Endodermal cell (in vitro differentiated cells): ENCODE measurements at places on chromosomes 13 and 19. TPM values are rescaled to one million over a fixed set of nuclear protein-coding genes. Genes with fewer than 3 reads are reported as not detected.

DNA sequence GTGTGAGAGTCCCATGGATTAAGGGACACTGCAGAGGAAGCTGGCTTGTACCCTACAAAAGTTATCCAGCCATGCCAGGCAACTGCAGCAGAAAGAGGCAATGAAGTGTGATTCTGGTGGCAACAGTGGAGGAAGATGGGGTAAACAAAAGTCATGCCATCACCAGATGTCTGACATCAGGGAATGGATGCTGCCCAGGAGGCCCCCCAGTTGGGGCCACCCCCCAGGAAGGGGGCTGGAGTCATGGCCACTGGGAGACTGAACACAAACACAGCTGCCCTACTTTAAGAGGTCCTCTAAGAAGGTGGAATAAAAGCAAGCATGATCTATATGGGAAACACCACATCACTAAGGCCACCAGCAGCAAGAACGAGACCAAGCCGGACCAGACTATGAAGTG, 235.3 kb downstream of the KLF12 start:
- no peaks in the 10 kb centered on the region for H3K36me3 ChIP-seq
- no peaks in the 10 kb centered on the region for H3K4me1 ChIP-seq
- no peak overlapping the region for H3K4me3 ChIP-seq
- H3K27me3 ChIP-seq: no peaks in the 10 kb centered on the region
- no peak overlapping the region for H3K27ac ChIP-seq

The SMIM17 gene
- total RNA-seq: 0.59 to 1.1 TPM (median 0.64 TPM) in 3 replicates

The HAUS5 gene
- 24.2 and 32.4 TPM in 2 replicates for total RNA-seq

- no peak overlapping the region for H3K27ac ChIP-seq
- H3K36me3 ChIP-seq: peaks cover 38% of the 10 kb centered on the region
- no peak for DNase-seq
- no peak overlapping the region for H3K4me3 ChIP-seq
- H3K4me1 ChIP-seq: peaks cover 10% of the 10 kb centered on the region
- H3K27me3 ChIP-seq: no peaks in the 10 kb centered on the region
These were observed 2.0 kb upstream of the LPAR2 start for GRCh38 chr19:19630062-19630414.

DNA sequence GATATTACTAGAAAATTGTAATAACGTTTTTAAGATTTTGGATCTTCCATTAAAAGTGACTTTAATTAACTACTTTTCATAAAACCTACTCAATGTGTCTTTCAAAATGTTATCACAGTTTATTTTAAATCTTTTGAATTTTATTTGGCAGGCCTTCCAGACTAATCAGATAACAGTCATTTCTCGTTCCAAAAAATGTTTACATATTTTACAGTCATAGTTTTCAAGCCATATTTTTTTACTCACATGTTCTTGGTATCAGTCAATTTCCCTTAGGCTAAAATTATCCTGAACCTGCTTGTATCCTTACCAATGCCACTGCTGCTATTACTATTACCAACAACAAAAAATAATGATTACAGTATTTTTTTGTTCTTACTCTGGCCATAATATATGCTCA, 1783.5 kb downstream of the SLITRK5 start:
- no peaks in the 10 kb centered on the region for H3K36me3 ChIP-seq
- H3K27ac ChIP-seq: no peak overlapping the region
- no peak overlapping the region for H3K4me3 ChIP-seq
- no peak for DNase-seq
- no peaks in the 10 kb centered on the region for H3K27me3 ChIP-seq

GRCh38 chr19:18430417-18431144, 7.4 kb downstream of the ISYNA1 start:
- H3K27me3 ChIP-seq: no peaks in the 10 kb centered on the region
- no peak for DNase-seq
- no peak overlapping the region for H3K4me3 ChIP-seq

DNA sequence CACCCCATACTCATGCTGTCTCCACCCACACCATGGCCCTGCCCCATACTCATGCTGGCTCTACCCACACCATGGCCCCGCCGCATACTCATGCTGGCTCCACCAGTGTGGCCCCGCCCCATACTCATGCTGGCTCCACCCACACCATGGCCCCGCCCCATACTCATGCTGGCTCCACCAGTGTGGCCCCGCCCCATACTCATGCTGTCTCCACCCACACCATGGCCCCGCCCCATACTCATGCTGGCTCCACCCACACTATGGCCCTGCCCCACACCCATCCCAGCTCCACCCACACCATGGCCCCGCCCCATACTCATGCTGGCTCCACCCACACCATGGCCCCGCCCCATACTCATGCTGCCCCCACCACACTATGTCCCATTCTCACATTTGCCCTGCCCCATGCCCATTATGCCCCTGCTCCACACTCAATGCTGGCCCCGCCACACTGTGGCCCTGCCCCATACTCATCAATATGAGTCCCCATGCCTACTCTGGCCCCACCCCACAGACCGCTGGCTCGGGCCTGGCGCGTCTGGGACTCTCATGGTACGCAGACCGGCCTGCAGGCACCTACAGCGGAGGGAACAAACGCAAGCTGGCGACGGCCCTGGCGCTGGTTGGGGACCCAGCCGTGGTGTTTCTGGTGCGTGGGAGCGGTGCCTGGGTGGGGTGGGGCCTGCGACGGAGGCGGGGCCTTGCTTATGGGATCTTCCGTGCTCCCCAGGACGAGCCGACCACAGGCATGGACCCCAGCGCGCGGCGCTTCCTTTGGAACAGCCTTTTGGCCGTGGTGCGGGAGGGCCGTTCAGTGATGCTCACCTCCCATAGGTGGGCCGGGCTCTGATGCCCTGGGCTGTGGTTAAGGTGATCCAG, 3.7 kb upstream of the ARHGAP45 start:
- no peak overlapping the region for H3K4me3 ChIP-seq
- H3K4me1 ChIP-seq: peaks cover 5% of the 10 kb centered on the region
- DNase-seq: peak; percentile 77
- no peak overlapping the region for H3K27ac ChIP-seq

The PLIN4 gene
- total RNA-seq: 0.16 to 0.50 TPM (median 0.33 TPM) in 3 replicates

GRCh38 chr13:55159765-55160164, 1981.0 kb upstream of the PRR20A start:
- H3K27ac ChIP-seq: no peak overlapping the region
- H3K4me3 ChIP-seq: no peak overlapping the region
- no peaks in the 10 kb centered on the region for H3K27me3 ChIP-seq
- H3K36me3 ChIP-seq: no peaks in the 10 kb centered on the region

The ACER1 gene
- not detected in 3 replicates for total RNA-seq

The NCAN gene
- 0.77 to 1.2 TPM (median 0.84 TPM) in 3 replicates for total RNA-seq

DNA sequence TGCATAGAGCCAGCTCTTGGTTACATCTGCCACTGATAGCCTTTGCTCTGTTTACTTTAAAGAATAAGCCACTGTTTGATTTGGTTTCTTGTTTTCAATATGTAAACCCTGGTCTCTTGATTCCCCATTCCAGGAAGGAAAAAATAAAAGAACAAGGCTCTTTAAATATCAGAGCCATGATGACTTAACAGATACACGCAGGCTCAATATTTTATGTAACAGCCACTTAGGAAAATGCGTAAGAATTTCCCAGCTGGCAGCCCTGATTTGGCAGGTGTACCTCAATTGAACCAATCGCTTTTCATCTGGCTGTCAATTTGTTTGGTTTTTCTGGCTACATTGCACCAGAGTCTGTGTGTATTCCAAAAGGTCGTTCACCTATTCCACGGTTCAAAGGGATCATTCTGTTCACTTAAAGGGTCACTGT, 65.6 kb downstream of the IRS2 start:
- H3K4me3 ChIP-seq: no peak overlapping the region
- no peak overlapping the region for H3K27ac ChIP-seq
- H3K4me1 ChIP-seq: peaks cover 10% of the 10 kb centered on the region

DNA sequence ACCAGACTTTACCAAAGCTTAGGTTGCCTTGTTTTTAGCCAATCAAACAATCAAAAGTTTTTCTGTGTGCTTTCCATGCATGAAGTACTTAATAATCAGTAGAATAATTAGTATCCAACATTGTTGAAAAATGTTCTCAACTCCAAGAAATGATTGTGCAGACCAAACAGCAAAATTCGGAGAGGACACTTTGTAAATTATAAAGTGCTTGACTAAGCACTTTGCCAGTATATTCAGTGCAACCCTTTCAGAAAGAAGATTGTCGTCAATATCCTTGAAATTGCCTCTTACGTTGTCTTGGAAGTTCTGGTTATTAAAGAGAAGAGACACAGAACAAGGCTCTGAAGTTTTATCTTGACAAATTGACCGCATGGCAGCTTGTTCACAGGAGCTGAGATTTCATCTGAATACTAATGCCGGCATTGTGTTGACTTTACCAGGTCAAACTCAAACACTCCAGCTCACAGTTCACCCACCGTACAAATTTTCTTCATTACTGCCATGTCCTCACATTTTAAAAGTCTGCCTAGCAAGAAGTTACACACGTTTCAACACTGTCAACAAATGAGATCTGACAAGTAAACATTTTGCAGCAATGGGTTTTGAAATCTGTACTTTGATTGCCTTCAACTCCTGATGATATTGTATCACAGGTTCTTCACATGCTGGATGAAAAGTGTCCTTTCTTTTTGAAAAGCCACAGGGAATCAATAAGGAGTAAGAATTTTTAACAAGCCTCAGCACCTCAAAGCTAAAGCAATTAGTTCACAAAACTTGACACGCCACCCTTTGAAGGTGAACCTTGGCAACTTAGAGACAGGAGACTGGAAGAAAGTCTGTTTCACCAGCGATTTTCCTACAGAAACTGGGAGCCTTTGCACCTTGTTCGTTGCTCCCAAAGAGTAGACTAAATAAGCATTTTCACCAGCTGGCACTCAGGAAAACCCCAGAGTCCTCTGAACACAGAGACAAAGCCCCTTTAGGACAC, 150.9 kb downstream of the RFC3 start:
- no peaks in the 10 kb centered on the region for H3K27me3 ChIP-seq
- no peaks in the 10 kb centered on the region for H3K36me3 ChIP-seq
- no peak for DNase-seq
- H3K4me1 ChIP-seq: no peaks in the 10 kb centered on the region
- H3K27ac ChIP-seq: peak overlapping the region; percentile 25
- H3K4me3 ChIP-seq: no peak overlapping the region

- H3K27me3 ChIP-seq: no peaks in the 10 kb centered on the region
- no peak for DNase-seq
- H3K27ac ChIP-seq: no peak overlapping the region
- no peak overlapping the region for H3K4me3 ChIP-seq
- H3K4me1 ChIP-seq: no peaks in the 10 kb centered on the region
These were observed 1348.6 kb upstream of the SLC10A2 start for GRCh38 chr13:104414771-104415170.

- H3K4me1 ChIP-seq: no peaks in the 10 kb centered on the region
- DNase-seq: no peak
- no peak overlapping the region for H3K27ac ChIP-seq
- H3K4me3 ChIP-seq: no peak overlapping the region
- no peaks in the 10 kb centered on the region for H3K36me3 ChIP-seq
These were observed 1818.6 kb downstream of the PCDH9 start for GRCh38 chr13:65411521-65411920.

The ALOX5AP gene
- total RNA-seq: not detected in 3 replicates

The RNF225 gene
- 0.38 to 0.82 TPM (median 0.80 TPM) in 3 replicates for total RNA-seq

GRCh38 chr13:50457415-50458393, 385.8 kb downstream of the DLEU7 start:
- no peaks in the 10 kb centered on the region for H3K36me3 ChIP-seq
- DNase-seq: no peak
- H3K27ac ChIP-seq: no peak overlapping the region
- no peak overlapping the region for H3K4me3 ChIP-seq
- H3K27me3 ChIP-seq: no peaks in the 10 kb centered on the region

The TEX26 gene
- total RNA-seq: not detected in 2 replicates

The TMEM255B gene
- 0.55 to 2.4 TPM (median 1.3 TPM) in 3 replicates for total RNA-seq

The TEX29 gene
- total RNA-seq: 0.47 TPM in 1 of 2 replicates, not detected in the other

DNA sequence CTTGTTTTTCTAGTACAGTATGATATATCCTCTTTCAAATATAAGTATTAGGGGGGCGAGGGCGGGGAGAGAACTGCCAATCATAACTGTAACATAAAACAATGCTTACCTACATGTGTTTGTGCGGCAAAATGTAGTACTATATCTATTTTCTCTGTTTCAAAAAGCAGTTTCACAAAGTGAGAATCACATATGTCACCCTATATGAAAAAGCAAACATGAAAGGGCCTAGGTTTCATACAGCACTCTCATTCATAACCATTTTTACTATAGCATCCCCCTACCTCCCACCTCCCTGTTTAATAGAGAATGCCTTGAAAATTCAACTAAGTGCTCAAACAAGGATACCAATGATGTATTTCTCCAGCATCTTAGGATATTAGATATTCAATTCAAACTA, 5.2 kb downstream of the TGDS start:
- no peaks in the 10 kb centered on the region for H3K27me3 ChIP-seq
- no peaks in the 10 kb centered on the region for H3K4me1 ChIP-seq
- no peak overlapping the region for H3K4me3 ChIP-seq
- H3K36me3 ChIP-seq: peaks cover 48% of the 10 kb centered on the region
- DNase-seq: no peak
- no peak overlapping the region for H3K27ac ChIP-seq

- no peaks in the 10 kb centered on the region for H3K36me3 ChIP-seq
- peaks cover 11% of the 10 kb centered on the region for H3K27me3 ChIP-seq
- peak overlapping the region; percentile 71 for H3K4me3 ChIP-seq
- H3K27ac ChIP-seq: no peak overlapping the region
These were observed 43.0 kb upstream of the HNRNPA1L2 start for GRCh38 chr13:52599037-52599847.

The DPF1 gene
- total RNA-seq: 2.4 and 3.3 TPM in 2 replicates

DNA sequence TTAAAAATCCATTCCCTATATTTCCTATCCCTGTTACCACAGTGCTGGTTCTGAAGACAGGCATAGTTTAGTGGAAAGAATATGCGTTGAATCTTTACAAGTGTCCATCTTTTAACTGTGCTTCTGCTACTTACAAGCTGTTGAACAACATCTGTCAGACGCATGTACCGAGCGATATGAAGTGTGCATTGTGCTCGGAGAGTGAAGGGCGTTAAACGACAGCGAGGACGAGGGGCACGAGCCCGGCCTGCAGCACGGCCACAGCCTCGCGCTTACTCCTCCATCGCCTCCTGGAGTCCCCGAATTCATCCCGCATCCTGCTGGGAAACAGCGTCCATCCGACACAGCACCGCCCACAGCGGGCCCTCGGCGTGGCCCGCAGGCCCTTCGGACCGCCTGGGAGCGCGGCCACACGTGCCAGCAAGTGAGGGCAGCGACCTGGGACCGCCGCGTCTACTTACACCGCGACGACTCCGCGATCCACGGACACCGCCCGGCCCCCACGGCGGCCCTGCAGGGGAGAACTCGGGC, 514 bp downstream of the PCID2 start:
- no peaks in the 10 kb centered on the region for H3K27me3 ChIP-seq
- peak overlapping the region; percentile 95 for H3K27ac ChIP-seq
- no peaks in the 10 kb centered on the region for H3K4me1 ChIP-seq
- peak; percentile 76 for DNase-seq
- peaks cover 56% of the 10 kb centered on the region for H3K36me3 ChIP-seq

DNA sequence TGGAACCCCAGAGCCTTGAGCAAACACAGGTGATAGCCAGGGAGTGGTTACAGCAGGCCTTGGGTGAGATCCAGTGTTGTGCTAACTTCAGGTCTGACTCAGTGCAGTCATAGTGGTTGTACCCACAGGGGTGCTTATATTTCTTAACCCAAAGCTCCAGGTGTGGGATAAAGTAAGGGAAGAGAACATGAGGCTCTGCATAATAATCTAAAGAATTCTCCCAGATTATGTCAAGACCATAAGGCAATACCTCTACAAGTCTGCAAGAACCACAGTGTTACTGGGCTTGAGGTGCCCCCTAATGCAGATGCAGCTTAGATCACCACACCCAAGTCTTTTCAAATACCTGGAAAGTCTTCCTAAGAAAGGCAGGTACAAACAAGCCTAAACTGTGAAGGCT, 485.4 kb downstream of the RFC3 start:
- H3K36me3 ChIP-seq: no peaks in the 10 kb centered on the region
- H3K27ac ChIP-seq: no peak overlapping the region
- H3K4me1 ChIP-seq: no peaks in the 10 kb centered on the region
- no peaks in the 10 kb centered on the region for H3K27me3 ChIP-seq
- H3K4me3 ChIP-seq: no peak overlapping the region
